ENCODE measurements at places on chromosomes 4 and X.

GRCh38 chr4:149993030-149993429, 85.2 kb upstream of the DCLK2 start:
- no peak for DNase-seq

- no peak for DNase-seq
These were observed 19.5 kb downstream of the SLC2A9 start for GRCh38 chr4:10001757-10002156.

- DNase-seq: no peak
These were observed 15.7 kb downstream of the ADGRA3 start for GRCh38 chr4:22500128-22500611.

GRCh38 chr4:16794816-16795445, 103.5 kb downstream of the LDB2 start:
- peak; percentile 56 for DNase-seq

- DNase-seq: no peak
These were observed 540 bp downstream of the ZNF721 start for GRCh38 chr4:498328-498904.

Measured in posterior cingulate gyrus (tissue), 11 donors.